WERI-Rb-1 (cell line): ENCODE measurements at places on chromosomes 5 and 9.

- no peak for DNase-seq
Measured at GRCh38 chr5:115231598-115231997, 31.1 kb downstream of the PGGT1B start.

DNA sequence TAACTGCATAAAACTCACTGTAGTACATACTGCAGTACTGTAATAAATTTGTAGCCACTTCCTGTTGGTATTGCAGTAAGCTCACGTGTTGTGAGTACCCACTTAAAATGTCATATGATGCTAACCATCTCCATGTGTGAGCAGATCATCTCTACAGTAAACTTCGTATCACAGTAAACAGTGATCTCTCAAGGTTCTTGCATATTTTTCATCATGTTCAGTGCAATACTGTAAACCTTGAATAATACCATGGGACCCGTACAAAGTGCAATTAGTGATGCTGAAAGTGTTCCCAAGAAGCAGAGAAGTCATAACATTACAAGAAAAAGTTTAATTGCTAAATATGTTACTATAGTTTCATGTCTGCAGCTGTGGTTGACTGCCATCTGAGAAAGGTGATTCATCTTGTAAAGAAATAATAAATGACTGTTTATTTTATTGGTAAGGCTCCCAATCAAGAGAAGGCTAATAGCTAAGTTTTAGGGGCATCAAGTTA is 253.8 kb upstream of the POU5F2 start:
- DNase-seq: no peak

GRCh38 chr5:998246-999031 is 10.2 kb upstream of the NKD2 start:
- peak; percentile 8 for DNase-seq

DNA sequence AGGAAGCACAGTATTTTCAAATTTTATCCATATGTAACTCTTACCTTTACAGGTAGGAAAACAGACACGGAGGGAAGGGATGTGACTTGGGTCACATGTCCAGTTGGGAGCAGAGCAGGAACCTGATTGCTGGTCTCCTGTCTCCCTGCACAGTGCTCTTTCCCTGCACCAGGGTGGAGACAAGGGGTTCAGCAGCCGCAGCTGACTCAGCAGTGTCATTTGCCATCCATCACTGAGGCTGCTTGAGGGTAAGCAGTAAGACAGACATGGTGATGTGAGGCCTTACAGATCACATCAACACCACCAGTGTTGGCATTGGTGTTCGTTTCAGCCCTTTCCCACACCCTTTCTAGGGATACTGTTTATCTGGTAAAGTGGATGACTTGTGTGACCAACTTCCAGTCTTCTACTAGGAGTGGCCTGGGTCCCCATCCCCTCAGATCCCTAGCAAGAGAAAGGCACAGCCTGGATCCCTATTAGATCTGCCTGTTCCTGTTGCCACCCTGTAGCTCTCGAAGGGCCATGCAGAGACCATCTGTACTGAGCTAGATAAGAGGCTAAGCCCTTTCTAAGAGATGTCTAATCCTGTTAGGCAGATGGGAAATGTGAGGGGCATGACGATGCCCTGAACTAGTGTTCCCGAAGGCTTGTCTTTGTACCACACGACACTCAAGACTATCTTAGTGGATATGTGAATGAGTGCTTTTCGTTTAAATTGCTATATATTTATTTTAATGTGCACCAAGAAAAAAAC is 29.1 kb downstream of the FRMPD1 start:
- peak; percentile 88 for DNase-seq

DNA sequence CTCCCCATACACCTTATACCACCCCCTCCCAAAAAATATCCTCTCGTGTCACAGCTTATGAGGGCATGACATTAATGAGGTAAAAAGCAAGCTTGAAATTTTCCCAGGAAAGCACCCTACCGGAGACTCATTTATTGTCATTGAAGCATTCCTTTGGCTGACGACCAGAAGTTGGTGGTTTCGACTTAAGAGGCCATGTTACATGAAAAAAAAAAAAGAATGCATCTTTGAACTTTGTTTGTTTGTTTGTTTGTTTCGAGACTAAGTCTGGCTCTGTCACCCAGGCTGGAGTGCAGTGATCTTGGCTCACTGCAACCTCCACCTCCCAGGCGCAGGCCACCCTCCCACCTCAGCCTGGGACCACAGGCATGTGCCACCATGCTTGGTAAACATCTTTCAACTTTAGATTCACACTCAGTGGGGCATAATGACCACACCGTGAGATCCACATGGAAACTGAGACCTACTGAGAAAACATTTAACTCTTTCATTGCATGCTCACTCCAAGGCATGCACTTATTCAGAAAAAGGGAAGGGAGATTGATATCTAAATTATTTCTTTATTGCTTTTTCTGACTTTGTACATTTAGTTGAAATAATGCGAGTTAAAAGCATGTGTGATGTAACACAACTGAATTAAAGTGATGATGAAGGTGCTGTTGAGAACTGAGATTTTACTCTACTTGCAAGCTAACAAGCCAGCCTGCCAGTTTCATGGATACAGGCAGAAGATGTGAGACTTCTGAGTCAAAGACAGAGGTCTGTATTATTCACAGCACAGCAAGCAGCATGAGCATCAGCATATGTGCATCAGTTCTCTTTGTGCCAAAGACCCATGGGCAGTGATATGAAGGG is 5.1 kb upstream of the RAB14 start:
- DNase-seq: no peak

- no peak for DNase-seq
Measured at GRCh38 chr5:110846398-110847001, 107.7 kb downstream of the SLC25A46 start.

GRCh38 chr9:135887585-135888050 is 19.7 kb downstream of the CAMSAP1 start:
- DNase-seq: peak; percentile 57

DNA sequence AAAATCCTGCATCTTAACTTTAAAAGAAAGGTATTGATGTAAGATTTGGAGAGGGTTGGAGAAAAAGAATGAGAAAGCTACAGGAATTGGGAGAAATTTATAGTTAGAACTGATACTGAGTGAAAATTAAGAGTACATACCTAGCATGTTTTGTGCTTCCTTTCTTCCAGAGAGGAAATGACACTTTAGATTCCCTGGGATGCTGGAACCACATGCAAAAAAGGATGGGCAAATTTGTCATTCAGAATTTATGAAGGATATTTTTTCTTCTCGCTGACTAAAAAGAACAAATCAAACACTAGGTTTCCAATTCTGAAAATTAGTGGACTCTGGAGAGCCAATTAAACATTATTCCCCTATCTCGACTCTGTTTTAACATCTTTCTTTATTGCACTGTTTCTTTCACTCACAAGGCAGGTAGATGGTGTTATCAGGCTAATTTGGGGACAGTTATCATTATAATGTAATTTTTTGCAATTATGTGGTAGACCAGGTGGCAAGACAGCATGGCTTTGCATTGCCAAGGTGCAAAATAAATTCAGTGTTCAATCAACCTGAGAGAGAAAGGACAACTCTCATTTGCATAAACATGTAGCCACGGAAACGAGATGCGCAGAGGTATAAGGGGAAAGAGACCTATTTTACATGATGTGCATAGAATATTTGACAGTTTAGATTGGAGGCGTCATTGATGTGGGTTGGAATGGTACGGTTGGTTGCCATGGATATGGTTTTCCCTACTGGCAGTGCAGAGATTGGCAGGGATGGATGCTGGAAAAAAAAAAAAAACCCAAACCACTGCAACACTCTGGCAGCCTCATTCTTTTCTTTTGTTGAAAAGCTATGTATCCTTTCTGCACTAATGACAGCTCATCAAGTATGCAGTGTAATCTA is 320.4 kb upstream of the CCNH start:
- DNase-seq: no peak

DNA sequence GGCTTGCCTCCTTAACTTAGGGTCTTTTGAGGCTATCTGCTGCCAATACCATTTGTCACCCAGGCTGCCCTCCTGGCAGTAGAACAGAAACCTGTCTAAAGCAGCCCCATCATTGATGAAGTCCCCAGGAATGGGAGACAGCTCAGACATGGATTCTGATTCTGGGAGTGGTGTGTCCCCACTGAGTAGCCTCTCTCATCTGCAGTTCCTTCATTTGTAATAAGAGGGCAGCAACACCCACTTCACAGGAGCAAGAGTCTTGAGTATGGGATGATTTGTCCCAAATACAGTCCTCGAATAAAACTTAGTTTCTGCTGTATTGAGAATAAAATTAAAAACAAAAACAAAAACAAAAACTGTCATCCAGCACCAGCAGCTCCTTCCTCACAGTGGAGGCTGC is 167.6 kb downstream of the ASTN2 start:
- peak; percentile 69 for DNase-seq

DNA sequence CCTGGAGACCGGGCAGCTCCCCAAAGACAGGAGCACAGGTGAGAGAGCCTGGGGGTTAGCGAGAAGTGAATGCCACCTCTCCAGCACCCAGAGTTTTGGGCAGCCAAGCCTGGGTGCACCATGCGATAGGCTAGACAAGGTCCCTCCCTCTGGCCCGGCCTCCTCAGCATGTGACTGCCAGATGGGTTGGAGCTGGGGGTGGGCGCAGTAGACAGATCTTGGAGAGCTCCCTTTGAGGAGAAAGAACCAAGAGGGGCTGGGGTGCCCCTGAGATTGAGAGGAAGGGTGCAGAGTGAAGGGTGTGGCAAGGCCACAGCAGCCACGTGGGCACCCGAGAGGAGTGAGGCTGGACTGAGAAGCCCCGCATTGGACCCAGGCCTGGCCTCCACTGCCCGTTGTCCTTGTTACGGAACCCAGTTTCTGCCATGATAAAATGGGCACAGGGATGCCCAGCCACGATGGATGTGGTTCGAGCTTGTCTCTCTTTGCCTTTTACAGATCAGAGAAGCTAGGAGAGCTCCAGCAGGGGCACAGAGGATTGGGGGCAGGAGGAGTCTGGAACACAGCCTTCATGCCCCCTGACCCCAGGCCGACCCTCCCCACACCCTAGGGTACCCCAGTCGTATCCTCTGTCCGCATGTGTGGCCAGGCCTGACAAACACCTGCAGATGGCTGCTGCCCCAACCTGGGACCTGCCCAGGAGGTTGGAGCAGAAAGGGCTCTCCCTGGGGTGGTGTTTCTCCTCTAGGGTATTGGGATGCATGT is 1.4 kb downstream of the TMEM141 start:
- no peak for DNase-seq

- DNase-seq: no peak
Measured at GRCh38 chr9:36461323-36461722, 61.3 kb upstream of the RNF38 start.

GRCh38 chr5:36679221-36679989 is 73.0 kb downstream of the SLC1A3 start:
- no peak for DNase-seq

GRCh38 chr5:72693546-72694205 is 122.8 kb upstream of the TNPO1 start:
- no peak for DNase-seq
